ENCODE measurements at places on chromosomes 13 and 19.

DNA sequence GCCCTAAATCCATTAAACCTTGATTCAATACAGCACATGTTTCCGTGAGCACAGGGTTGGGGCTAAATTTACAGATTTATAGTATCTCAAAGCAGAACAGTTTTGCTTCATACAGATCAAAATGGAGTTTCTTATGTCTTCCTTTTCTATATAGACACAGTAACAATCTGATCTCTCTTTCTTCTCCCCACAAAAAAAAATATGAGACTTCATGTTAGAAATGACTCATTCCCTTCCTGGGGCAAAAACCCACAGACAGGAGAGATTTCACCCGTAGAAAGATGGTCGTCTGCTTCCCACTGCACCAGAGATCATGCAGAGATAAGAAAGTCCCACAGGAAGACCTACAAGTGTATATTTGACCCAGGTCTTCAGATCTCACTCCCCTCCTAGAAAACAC lies 7.7 kb upstream of the ZNF611 start:
- no peak for DNase-seq

GRCh38 chr13:98970330-98970729 lies 7.5 kb downstream of the DOCK9 start:
- DNase-seq = no peak

- no peak for DNase-seq
These were observed 2.5 kb downstream of the KDM4B start for GRCh38 chr19:4971424-4971793.

DNA sequence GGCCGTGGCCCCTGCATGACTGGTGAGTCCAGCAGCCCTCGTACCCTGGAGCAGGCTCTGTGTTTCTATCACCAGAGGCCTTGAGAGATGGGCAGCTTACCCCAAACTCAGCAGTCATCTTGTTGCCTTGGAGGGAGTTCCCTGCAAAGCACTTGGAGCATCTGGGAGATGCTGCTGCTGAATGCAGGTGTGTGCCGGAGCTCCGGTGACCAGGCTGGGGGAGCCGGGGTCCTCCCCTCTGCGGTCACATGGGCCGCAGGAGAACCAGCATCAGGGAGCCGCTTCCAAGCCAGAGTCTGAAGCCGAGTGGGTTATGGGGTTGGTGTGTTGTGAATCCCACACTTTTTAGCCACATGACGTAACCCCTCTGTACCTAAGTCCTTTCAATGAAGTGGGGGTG lies 82.8 kb downstream of the TEX29 start:
- no peak for DNase-seq

DNA sequence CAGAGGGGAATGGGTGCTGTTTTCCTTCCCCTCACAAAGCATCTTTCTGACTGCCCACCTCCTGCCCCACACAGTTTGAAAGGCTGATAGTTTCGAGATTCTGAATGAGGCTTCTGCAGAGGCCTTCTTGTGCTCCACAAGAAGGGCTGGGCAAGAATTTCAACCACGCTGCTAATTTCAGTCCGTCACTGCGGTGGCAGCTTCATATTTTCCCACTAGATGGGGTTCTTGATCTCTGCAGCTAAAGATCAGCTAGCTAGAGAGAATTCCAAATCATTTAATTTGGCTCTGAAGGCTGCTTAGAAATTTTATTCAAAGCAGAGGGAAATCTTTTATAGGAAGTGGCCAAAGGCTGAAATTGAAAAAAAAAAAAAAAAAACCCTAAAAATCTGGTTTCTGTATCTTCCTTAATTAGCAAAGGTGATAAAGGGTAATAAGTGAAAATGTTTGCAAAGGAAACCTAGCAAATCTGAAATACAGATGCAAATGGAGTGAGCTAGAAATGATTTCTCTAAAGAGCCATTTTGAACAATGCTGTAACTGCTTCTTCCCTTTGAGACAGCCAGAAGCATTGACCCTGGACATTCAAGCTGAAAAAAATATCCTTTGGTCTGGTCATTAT lies 38.0 kb upstream of the C13orf42 start:
- DNase-seq = no peak

GRCh38 chr19:482186-483041 lies 13.9 kb upstream of the MADCAM1 start:
- no peak for DNase-seq

DNA sequence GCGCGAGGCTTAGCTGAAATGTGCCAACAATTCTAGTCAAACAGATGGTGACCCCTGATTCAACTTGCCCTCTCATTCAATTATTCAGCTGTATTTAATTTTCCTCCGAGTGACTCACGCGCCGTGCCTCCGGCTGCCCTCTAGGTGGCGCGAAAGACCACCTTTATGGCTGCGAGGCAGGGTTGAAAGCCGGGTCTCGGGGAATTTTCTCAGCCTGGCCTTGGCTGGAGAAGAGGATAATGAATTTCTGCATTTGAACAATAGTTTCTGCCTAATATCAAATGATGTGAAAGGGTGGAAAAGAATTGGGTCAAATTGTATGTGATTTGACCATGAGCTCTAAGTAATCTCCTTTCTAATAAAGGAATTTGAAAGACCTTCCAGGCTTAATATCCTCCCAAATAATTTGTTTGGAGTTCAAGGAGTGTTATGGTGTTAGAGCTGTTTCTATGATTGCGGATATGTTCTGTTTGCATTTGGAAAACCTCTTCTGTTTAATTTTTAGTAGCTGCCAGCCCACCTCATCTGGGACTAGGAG lies 310.9 kb downstream of the ZNF536 start:
- peak; percentile 23 for DNase-seq

GRCh38 chr19:16882146-16882545 lies 6.7 kb upstream of the F2RL3 start:
- DNase-seq = no peak

DNA sequence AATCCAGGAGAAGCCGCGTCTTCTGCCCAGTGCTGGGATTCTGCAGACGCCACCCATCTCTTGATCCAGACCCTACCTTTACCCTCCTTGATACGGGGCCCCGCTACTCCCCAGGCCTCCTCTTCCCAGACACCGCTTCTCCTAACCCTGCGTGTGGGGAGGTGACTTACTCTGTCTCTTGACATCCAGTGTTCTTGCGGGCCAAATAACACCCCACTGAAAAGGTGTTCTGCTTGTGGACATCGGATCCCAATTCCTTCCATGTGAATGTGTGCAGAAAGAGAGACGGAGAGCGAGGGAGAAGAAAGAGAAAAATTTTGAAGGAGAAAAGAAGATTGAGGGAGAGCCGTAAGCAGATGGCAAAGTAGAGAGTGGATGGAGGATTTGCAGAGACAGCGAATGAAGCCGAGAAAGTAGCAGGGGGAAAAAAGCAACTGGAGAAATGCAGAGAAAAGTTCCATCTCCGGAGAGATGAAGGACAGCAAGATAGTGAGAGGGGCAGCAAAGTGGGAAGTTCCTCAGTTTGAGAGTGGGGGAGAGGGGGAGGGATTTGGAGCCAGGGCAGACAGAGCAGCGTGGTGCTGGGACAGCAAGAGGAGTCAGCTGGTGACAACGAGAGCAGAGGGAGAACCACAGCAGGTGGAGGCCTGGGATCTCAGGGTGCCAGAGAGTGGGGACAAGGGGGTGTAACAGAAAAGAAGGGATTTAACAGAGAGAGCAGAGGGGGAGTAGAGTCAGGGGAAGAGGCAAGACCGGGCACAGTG lies 814 bp downstream of the ZNF480 start:
- DNase-seq = no peak

- DNase-seq = no peak
These were observed 1053.9 kb downstream of the UQCRFS1 start for GRCh38 chr19:28159065-28159464.

- DNase-seq = peak; percentile 57
These were observed 2.1 kb downstream of the PNMA8C start for GRCh38 chr19:46426506-46427162.

- no peak for DNase-seq
These were observed 8.4 kb upstream of the LRG1 start for GRCh38 chr19:4548238-4548584.

DNA sequence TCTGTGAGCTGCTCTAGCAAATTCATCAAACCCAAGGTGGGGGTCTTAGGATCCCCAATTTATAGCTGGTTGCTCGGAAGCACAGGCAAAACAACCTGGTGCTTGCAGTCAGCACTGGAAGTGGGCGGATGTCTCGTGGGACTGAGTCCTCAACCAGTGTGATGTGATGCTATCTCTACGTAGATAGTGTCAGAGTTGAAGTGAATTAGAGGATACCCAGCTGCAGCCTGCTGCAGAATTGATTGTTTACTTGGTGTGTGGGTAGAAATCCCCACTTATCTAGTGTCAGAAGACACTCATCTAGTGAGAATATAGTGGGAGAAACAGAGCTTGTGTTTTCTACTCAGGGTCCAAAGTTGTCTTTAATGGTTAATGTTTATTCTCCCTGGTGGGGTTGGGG lies 63.3 kb downstream of the CBY2 start:
- no peak for DNase-seq

DNA sequence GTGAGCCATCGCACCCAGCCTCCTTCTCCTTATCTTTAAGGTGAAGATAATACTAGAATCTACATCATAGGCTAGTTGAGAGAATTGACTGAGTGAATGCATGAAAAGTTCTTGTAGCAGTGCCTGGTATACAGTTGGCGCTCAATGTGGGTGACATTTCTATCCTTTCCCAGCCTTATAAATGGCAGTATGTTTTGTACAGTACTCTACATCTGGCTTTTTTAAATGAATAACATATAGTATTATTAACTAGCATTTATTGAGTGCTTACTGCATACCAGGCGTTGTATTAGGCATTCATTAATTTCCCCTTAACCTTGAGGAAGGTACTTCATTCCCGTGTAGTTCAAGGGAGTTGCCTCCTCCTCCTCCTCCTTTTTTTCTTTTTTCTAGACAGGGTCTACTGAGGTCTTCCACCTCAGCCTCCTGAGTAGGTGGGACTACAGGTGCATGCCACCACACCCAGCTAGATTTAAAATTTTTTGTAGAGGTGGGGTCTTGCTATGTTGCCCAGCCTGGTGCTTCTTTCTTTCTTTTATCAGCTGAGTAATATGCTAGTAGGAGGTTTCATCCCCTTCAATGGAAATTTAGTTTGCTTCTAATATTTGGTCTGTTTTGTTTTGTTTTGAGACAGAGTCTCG lies 2.8 kb downstream of the C5AR1 start:
- DNase-seq = no peak

DNA sequence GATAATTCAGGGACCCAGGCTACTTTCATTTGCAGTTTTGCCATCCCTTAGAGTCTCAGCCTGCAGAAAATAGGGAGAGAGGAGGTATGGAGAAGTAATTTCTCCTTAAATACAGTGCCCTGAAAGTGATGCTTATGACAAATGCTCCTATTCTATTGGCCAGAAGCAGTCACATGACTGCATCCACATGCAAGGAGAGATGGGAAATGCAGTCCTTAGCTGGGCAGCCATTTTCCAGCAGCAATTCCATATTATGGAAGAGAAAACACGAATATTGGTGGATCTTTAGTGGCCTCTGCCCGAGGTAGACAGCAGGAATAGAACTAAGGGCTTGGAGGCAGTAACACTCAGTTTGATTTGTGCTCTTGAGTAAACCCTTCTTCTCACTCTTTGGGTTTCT lies 39.4 kb downstream of the VAV1 start:
- DNase-seq = no peak

DNA sequence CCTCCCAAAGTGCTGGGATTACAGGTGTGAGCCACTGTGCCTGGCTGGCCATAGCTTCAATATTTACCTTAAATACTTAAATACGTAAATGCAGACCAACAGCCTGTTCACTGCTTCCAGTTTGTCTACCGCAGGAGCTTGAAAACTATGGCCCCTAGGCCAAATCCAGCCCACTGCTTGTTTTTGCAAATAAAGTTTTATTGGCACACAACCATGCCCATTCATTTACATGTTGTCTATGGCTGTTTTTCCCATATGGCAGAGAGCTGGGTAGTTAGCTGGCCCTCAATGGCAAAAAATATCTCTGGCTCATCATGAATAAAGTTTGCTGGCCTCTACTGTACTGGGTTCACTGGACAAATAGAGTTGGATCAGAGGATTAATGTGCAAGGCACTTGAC lies 11.8 kb downstream of the PRR12 start:
- DNase-seq = no peak

- no peak for DNase-seq
These were observed 330.8 kb downstream of the DLEU7 start for GRCh38 chr13:50512474-50513299.

GRCh38 chr13:66887088-66887487 lies 343.0 kb downstream of the PCDH9 start:
- DNase-seq = no peak

DNA sequence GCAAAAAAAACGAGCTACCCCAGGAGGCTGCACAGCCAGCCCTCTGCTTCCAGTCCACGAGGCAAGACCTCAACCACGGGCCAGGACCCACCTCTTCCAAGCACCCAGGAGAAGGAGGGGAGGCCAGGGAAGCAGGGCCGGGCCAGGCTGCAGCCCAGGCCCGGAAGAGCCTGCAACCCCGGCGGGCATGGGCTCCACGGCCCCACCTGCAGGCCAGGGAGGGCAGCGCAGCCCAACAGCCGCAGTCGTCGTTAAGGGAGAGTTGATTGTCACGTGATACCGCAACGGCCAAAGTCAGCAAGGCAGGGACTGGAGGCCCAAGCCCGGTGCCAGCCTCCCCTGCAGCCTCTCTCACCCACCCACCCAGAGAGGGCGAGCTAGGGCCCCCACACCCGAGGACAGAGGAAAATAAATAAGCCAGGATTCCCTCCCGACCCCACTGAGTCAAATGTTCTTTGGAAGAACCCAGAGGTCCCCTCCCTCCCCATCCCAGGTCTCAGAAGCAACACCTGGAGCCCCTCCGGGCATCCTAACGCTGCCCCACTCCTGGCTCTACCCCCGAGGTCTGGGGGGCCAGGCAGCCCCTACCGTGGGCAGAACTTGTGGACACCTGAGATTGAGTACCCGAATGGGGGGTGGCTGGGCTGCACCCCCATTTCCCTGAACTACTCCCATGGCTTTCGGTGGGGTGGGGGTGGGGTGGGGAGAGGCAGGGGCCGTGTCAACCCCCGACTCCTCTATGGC lies 5.2 kb upstream of the REXO1 start:
- no peak for DNase-seq

- no peak for DNase-seq
These were observed 7.0 kb upstream of the RB1 start for GRCh38 chr13:48296528-48296927.

DNA sequence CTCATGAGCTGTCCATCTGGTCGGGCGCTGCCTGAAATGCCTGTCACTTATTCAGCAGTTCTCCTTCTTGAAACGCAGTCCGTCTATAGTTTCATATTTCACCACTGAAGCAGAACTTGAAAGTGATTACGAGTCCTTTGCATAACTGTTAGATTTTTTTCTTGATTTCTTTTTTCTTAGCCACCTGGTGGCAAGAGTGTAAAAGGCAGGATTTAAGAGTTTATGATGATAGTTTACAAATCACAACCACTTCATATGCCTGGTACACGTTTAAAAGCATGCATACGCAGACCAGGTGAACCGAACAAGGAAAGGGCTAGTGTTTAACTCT lies 45.8 kb downstream of the GGACT start:
- no peak for DNase-seq

- DNase-seq = no peak
These were observed 1.8 kb downstream of the INSR start for GRCh38 chr19:7292352-7292949.

GRCh38 chr19:18541258-18541991 lies 1.9 kb downstream of the FKBP8 start:
- no peak for DNase-seq
